Mesendoderm (in vitro differentiated cells): ENCODE measurements at places on chromosomes 6 and 20.

GRCh38 chr6:37082390-37083130 is 77.1 kb downstream of the FGD2 start:
- DNase-seq = no peak

DNA sequence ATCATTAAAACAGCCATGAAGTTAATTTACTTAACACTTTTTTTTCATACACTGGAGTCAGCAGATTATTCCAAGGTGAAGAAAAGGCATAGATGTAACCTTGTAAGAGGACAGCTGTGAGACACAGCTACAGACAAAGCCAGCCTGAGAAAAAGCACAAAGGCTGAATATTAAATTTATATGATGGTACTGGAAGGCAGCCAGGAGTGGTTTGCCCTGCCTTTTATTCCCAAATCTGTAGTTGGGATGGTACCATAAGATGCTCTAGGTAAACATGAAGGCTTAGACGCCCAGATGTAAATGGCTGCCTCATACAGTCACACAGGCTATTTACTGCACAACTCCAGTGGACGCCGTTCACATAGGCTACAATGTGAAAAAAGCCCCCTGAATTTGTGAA is 42.1 kb upstream of the LOC128125822 start:
- no peak for DNase-seq

GRCh38 chr20:1467355-1468116 is 887 bp upstream of the NSFL1C start:
- peak; percentile 27 for DNase-seq

DNA sequence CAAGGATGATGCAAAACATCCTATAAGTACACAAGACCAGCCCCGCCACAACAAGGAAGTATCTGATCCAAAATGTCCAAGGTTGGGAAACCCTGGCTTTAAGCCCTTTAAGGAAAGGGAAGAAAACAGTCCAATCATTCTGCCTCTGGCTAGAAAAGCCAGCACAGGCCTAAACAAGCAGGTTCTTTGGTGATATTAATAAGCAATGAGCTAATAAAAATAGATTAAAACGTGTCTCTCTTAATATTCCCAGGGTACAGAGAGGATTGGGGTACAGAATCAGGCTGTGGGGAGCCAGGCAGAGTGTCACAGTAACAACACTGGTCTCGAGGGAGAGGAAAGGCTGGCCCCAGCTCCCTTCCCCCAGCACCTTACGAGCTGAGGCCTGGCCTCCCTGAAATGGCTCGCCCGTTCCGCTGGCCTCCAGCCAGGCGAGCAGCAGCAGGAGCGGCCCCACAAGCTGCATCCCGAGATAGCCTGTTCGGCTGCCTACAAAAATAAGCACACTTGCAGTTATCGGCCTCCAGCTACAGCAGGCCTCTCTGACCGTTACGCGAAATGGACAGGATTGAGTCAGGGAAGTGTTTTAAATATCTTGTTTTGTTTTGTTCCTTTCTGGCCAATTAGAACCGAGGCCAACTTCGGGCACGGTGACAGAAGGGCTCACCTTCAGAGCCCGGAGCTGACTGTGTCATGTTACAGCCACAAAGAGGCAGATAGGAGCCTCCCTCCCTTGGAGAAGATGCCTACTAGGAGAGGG is 4.0 kb upstream of the ZMYND8 start:
- DNase-seq = peak; percentile 91

GRCh38 chr6:53673162-53673727 is 7.7 kb upstream of the KLHL31 start:
- peak; percentile 71 for DNase-seq

- DNase-seq = no peak
Observed at GRCh38 chr6:113009682-113010081, 662.6 kb downstream of the RFPL4B start.

DNA sequence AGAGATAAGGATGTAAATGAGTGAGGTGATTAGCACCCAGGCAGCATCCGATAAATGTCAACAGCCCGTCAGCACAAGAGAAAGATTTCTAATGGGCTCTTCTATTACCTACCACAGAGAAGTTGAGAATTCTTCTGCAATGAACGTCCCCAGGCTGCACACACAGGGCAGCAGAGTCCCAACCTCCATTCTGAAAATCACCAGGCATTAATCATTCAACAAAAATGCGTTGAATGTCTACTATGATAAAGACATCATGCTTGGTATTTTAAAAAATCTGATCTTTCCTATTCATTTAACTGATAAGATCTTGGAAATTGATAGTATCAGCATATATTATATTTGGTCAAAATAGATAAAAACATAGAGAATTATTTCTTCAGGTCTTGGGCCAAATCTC is 59.5 kb upstream of the VGLL2 start:
- DNase-seq = peak; percentile 56

GRCh38 chr6:167588181-167588919 is 238.4 kb upstream of the AFDN start:
- DNase-seq = no peak

GRCh38 chr20:878511-879307 is 37.4 kb downstream of the ANGPT4 start:
- DNase-seq = peak; percentile 53

- peak; percentile 91 for DNase-seq
Observed at GRCh38 chr6:89501222-89501621, 68.3 kb downstream of the ANKRD6 start.

DNA sequence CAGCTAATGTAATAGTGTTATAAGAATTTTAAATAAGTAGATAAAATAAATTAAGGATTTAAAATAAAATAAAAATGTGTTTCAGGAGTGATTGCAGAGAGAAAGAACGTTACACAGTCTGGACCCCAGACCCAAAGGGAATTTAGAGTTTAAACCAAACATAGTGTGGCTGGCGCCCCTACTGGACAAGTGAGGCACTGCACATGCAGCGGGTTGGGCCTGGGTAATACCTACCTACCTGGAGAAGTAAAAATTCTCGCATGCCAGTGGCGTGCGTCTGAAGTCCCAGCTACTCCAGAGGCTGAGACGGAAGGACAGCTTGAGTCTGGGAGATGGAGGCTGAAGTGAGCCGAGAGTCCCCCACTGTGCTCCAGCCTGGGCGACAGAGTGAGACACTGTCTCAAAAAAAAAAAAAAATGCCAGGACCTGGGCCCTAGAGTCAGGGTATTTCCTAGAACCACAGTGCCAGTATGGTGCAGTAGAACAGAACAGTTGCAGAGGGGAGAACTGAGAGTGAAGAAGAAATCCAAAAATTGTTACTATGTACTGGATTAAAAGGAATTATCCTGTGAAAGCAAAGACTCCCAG is 71.4 kb upstream of the TCF21 start:
- DNase-seq = peak; percentile 58

- peak; percentile 19 for DNase-seq
Observed at GRCh38 chr6:132314432-132314831, 86.8 kb downstream of the MOXD1 start.
